ENCODE measurements at places on chromosomes 5 and 9.

DNA sequence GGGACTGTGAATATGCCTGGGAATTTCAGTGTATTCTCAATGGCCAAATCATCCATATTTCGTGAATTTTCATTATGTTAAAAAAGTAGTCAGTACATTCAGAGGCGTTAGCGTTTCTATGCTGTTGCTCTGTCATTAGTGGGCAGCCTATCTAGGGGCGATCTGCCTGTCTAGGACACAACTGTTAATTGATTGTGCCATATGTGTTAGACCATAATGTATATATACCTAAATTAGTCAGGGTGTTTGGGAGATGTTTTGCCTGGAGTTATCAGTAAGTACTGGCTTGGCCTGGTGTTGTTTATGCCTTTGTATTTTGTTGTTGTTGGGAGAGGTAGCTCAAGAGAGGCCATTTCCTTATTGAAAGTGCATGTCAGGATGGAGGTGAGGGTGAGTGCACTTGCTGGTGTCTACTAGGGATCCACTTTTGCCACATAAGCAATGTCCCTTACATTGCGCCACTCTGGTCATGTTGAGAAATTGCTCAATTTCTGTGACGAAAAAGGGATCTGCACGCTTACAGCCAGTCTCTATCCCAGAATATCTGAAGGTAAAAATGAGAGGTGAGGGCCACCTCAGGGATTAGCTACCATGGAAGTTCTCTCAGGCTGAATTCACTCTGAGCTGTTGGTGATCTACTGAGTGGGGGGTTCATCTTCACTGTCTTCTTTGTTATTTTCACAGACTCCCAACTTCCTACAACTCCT, 123.3 kb downstream of the ST8SIA4 start:
- no peak for DNase-seq

- DNase-seq = no peak
These were observed 133.9 kb downstream of the TLE4 start for GRCh38 chr9:79705704-79706103.

GRCh38 chr9:112051812-112052211, 123.3 kb downstream of the SUSD1 start:
- DNase-seq = no peak

DNA sequence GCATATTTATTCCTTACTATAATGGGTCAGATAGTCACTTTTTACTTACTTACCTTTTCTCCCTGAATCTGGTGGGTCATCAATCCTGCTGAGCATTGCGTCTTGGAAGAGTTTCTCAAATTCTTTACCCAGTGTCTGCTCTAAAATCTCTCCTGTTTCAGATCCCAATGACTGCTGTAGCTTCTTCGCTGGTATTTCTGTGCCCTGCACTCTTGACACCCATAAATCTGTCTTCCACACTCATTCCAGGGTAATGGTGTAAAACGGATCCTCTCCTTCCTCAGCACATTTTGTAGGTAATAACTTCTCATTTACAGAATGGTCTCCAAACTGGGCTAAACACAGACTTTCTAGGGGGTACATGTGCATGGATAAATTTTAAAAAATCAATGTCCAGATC, 407.4 kb downstream of the DMAC1 start:
- no peak for DNase-seq

- no peak for DNase-seq
These were observed 13.9 kb upstream of the RARS1 start for GRCh38 chr5:168472329-168472728.

DNA sequence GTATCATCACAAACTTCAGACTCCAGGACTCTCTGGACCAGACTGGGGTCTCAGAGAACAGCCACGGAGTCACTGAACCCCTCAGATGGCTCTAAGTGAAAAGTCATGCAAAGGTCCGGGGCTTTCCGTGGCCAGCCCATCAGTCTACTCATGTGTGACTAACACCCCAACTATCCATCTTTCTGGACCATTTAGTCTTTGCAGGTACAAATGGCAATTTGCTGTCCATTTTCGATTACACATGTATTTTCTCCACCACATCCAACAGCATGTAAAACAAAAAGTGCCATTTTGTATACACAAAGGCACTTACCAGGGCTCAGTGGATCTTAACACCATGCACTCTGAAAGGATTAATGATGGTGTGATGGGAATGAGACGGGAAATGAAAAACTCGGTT, 387.7 kb downstream of the BNC2 start:
- no peak for DNase-seq

- no peak for DNase-seq
These were observed 839 bp downstream of the MED27 start for GRCh38 chr9:132078699-132079356.

GRCh38 chr9:21289848-21290247, 15.3 kb downstream of the IFNA5 start:
- DNase-seq = no peak

DNA sequence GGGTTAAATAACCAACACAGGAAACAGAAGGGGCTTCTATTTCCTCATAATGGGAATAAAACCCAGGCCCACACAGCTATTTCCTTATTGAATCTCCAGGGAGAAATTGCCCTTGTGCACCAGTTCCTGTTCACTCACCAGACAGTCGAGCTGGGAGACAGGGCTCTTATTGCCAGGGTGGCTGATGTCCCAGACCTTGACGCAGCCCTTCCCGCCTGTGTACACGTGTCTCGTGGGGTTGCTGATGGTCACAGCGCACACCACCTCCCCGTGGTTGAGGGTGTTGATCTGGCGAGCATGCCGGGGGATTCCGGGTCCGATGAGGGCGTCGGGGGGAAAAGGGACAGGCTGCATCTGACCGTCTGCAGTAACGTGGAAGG, 96.5 kb downstream of the TLE1 start:
- no peak for DNase-seq

DNA sequence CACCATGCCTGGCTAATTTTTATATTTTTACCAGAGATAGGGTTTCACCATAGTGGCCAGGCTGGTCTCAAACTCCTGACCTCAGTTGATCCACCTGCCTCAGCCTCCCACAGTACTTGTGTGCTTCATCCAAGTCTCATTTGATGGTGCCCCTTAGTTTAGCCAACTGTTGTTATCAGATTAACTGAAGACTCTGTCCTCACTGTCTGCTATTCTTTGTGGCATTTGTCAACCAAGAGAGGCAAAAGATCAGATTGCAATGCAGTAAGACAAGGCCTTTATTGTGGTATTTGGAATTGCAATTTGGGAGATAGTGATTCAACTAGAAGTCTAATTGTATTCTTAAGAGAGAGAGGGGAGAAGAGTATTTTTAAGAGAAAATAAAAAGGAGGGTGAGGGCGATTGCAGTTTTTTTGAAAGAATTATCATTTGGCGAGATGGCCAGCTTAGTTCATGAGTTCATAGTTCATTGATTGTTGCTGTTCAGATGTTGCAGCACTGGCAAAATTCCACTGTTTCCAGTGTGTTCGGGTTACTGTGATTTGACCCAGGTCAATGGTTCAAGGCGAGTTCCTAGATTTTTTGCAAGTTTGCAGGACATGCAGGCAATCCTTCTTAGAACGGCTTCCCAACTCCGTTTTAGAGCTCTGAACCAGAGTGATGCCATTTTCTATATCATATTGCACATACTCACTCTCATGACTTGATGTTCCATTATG, 1156.9 kb downstream of the CDH9 start:
- DNase-seq = no peak

GRCh38 chr9:4320021-4320420, 20.2 kb upstream of the GLIS3 start:
- no peak for DNase-seq

- no peak for DNase-seq
These were observed 1.5 kb upstream of the TRAF1 start for GRCh38 chr9:120928015-120928482.

DNA sequence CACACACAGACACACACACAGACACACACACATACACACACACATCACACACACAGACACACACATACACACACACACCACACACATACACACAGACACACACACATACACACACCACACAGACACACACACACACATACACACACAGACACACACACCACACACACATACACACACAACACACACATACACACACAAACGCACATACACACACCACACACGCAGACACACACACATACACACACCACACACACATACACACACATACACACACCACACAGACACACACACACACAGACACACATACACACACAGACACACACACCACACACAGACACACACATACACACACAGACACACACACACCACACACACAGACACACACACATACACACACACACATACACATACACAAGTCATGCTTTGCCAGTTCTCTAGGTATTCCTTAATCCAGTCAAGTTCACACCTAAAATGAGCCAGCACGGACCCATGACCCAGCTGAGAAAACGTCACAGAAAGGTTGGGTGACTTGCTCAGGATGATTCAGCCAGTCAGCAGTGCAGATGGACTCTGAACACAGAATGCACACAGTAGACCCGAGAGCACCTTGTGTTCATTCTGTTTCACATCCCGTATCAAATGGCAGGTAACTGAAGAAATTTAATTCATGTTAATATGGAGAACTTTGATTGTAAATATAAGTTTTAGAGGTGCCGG, 746.4 kb downstream of the MTRR start:
- no peak for DNase-seq

DNA sequence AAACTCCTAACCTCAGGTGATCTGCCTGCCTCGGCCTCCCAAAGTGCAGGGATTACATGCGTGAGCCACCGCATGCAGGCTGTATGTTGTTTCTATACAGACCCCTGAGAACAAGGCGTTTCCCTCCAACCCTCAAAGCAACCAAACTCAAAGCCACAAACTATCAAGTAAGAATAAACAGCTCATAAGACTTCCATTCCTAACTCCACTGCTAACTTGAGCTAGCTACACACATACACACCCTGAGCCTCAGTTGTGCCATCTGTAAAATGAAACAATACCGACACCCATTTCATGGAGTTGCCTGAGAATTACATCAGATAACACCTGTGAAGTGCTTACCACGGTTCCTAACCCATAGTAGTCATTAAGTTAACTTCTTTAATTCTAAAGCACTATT, 70.8 kb downstream of the SERINC5 start:
- no peak for DNase-seq

- no peak for DNase-seq
These were observed 114.3 kb downstream of the CRB2 start for GRCh38 chr9:123470121-123470782.

GRCh38 chr5:68484307-68485068, 268.9 kb downstream of the PIK3R1 start:
- DNase-seq = no peak

GRCh38 chr9:113844466-113844865, 31.6 kb upstream of the ZNF618 start:
- no peak for DNase-seq

GRCh38 chr5:156451505-156451904, 124.5 kb downstream of the SGCD start:
- DNase-seq = no peak

DNA sequence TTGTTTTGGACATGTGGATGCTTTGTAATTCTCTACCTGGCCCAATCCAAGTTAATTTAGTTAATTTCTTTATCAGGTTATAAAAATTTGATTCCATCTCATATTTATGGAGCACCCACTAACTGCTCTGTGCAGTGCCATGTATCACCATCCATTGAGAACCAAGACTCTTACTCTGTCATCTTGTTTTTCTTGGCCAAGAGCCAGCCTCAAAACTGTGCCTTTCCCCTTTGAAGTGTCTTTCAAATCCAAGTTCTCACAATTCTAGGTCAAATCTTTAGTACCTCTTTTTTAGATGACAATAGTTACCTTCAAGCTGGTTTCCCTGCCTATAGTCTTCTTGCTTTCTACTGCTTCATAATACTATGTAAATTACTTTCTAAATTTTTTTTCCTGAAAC, 3.2 kb downstream of the COMMD10 start:
- no peak for DNase-seq

GRCh38 chr9:18260521-18260920, 213.4 kb upstream of the ADAMTSL1 start:
- no peak for DNase-seq

GRCh38 chr9:87167582-87167981, 220.3 kb upstream of the GAS1 start:
- no peak for DNase-seq

- DNase-seq = no peak
These were observed 61.8 kb downstream of the ABCA1 start for GRCh38 chr9:104866191-104866590.

DNA sequence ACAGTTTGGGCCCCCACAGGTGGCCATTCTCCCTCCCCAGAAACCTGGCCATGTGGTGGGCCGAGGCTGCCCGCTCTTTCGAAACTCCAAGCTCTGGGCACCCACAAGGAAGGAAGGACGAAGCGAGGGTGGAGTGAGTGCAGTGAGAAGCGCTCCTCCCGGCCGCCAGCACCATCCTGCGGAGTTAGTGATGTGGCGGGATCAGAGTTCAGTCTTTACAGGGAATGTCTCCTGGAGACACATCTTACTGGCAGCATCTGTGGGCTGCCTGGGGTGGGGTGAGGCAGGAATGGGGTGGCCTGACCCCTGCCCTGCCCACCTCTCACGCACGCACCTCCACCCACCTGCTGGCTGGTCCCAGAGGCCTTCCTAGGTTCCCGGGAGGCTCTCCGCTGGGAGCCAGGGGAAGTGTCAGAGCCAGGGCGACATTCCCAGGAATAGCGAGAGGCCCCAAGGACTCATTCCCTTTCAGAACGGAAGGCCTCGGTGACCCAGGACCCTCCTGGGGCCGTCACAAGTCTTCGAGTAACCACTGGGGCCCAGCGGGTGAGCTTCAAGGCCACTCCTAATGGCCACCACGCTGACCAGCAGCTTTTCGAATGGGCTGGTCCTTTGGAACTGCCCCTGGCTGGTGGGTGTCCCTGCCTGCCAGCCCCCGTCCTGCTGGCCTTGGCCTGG, 5.5 kb upstream of the RNU6ATAC start:
- no peak for DNase-seq

DNA sequence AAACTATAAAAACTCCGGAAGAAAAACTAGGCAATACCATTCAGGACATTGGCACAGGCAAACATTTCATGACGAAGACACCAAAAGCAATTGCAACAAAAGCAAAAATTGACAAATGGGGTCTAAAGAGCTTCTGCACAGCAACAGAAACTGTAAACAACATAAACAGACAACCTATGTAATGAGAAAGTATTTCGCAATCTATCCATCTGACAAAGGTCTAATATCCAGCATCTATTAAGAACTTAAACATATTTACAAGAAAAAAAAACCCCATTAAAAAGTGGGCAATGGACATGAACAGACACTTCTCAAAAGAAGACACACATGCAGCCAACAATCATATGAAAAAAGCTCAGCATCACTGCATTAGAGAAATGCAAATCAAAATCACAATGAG, 498.6 kb downstream of the HINT1 start:
- no peak for DNase-seq

DNA sequence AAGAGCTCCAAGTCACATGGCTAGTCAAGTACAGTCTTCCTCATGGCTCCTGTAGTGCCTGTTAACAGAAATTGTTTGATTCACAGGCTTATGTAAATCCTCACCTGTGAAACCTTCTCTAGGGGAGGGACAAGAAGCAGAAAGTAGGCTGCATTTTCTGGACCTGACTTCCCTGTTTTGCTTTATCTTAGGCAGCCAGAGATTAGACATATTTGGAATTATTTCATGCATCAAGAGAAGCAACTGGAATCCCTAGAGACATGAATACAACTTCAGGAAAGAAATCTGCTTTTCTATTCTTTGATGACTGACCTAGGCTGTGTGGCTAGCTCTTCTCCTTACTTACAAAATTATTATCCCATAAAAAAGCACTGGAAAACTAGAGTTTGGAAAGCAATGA, 52.3 kb downstream of the CAST start:
- no peak for DNase-seq
